ENCODE measurements at places on chromosomes 11 and 22.

DNA sequence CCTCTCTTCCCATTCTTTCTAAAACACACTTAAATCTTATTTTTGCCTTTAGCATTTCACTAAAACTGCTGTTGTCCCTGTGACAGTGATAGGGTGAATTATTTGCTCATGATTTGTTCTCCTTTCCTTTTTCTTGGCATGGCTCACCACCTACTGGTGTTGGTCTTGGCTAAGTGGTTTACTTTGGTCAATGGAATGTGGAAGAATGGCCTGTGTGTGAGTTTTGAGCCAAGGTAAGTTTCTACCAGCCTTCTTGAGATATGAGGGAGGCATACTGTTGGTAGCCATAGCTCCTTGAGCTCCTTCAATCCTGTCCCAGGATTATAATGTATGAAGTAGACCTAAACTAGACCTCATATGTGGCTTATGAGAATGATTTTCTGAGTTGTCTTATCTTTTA lies 506.3 kb upstream of the RAG2 start:
- DNase-seq, result no peak

DNA sequence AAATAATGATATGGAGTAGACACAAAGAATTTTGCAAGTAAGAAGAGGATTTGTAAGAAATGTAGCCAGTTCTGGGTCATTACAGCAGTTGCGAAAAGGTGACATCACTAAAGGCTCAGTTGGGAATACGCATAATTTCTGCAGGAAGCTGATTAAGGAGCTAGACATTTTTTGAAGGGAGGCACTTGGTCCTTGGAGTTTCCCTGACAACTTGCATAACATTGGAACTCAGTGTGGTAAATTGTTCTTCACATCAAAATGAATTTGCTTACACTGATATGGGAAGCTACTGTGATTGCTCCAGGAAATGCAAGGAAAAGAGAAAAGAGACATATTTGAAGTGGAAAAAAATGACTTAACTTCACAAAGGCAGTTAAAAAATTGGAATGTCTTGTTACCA lies 626.1 kb downstream of the NELL1 start:
- no peak for DNase-seq

DNA sequence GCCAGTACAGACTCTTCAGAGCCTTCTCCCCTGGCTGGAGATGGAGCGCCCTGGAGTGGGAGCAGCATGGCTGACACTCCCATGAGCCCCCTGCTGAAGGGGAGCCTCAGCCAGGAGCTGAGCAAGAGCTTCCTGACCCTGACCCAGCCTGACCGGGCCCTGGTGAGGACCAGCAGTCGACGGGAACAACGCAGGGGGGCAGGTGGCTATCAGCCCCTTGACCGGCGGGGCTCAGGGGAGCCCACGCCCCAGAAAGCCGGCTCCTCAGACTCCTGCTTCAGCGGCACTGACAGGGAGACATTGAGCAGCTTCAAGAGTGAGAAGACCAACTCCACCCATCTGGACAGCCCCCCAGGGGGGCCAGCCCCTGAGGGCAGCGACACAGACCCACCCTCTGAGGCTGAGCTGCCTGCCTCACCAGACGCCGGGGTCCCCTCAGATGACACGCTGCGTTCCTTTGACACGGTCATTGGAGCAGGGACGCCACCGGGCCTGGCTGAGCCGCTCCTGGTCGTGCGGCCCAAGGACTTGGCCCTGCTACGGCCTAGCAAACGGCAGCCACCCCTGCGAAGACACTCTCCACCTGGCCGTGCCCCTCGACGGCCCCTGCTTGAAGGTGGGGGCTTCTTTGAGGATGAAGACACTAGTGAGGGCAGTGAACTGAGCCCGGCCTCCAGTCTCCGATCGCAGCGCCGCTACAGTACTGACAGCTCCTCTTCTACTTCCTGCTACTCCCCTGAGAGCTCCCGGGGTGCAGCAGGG lies 2.6 kb downstream of the PCNX3 start:
- no peak for DNase-seq

- no peak for DNase-seq
These were observed 16.4 kb upstream of the ANO1 start for GRCh38 chr11:70061734-70062133.

DNA sequence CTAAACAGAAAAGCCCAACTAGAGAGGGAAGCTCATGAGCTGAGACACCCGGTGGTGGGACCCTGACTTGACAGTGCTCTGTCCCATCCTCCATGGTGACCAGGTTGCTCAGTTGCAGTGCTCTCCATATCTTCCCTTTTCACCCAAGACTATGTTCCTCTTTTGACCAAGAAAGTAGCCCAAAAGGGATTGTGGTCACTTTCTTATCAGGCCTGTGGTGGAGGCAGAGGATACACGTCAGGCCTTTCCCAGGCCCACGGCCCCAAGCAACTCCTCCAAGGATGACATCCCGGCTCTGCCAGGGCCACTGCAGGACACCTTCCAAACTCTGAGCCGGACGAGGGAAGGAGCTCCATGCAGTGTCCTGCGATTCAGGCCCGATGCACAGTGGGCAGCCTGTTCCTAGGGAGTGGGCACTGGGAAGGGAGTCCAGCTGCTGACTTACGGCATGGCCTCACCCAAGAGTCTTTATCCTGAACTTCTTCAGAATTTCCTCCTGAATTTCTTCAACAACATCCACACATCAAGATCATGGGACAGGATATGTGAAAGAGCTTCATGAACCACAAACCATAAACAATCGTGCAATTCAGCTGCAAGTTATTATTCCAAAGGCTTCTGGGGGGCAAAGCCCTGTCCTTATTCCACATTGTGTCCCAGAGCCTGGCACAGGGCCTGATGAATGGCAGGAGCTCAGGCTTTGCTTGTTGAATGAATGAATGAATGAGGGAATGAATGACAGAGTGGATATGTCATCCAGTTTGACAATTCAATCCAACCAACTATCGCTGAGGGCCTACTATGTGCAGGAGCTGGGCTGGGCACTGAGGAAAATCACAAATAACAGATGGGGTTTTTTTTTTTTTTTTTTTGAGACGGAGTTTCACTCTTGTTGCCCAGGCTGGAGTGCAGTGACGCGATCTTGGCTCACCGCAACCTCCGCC lies 36.0 kb upstream of the MYH9 start:
- no peak for DNase-seq

GRCh38 chr11:8038811-8039529 lies 42.0 kb upstream of the TUB start:
- DNase-seq, result no peak

DNA sequence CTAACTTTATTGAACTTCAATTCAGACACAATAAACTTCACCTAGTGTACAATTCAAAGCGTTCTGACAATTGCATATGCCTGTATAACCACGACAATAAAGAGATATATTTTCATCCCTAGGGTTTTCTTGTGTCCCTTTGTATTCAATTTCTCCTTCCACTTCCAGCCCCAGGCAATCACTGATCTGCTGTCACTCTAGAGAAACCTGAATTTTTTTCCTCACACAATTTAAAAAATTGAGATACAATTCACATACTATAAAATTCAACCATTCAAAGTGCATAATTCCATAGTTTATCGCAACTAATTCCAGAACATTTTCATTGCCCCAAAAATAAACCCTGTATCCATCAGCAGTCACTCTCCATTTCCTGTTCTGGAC lies 116.6 kb downstream of the MRTFA start:
- no peak for DNase-seq

DNA sequence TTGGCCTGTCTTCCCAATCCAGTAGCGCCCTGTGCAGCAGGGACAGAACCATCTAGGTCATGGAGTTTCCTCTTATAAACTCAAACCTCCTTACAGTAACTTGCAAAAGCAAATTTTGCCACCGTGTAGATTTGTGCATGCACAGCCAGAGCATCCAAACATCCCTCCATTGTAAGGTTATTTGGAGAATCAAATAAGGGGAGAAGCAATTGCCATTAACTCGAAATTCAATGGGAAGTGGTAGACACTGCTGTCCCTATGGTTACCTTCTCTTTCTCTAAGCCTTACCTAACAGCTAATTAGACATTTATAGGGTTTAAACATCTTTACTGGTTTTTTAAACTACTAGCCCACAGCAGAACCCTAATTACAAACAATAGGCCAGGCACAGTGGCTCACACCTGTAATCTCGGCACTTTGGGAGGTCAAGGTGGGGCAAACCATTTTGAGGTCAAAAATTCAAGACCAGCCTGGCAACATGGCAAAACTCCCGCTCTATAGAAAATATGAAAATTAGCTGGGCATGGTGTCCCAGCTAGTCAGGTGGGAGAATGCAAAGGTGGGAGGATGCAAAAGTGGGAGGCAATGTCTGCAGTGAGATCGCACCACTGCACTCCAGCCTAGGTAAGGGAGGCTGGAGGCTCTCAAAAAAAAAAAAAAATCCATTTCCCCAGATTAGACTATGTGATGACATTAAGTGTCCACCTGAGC lies 6.6 kb downstream of the HSPA8 start:
- DNase-seq, result no peak

Measured in small intestine (tissue), 16 donors.